Stimulated activated CD8-positive, alpha-beta memory T cell treated with anti-CD3 and anti-CD28 coated beads, Interleukin-15, amount 100 ng/mL, for 48 hours (primary cell): ENCODE measurements at places on chromosomes 2 and 18.

- DNase-seq = no peak
Observed at GRCh38 chr2:16962505-16962904, 296.9 kb upstream of the CYRIA start.

DNA sequence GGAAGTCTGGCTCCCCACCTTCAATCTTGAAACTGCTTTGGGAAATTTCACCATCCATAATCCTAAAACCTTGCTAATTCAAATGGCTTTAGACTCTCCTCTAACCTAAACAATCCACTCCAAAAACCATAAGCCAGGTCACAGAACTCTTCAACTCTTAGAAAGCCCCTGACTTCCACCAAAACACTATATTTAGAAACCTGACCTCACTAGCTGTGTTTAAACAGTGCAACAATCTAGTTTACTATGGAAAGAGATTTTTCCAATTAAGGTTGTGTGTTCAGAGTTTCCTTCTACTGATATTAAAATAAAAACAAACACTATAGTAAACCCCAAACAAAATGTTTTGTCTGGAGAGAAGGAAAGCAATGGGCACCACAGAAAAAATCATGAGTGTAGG lies 308.1 kb downstream of the OSR1 start:
- no peak for DNase-seq

DNA sequence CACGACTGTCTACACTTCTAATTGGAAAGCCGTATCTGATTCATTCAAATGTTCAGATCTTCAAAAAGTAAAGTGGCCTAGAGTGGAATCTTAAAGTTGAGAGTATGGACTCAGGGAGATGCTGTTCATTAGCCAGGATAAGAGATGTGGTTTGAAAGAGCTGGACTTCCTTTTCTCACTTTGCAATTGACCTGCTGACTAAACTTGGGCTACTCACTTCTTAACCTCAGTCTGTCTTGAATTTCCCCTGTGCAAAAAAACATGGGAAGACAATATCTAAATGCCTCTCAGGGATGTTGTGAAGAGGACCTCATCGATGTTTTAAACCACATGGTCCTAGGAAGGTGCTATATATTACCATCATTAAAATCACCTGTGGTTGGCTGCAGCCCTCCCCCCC lies 64.1 kb downstream of the BCL2 start:
- no peak for DNase-seq

- no peak for DNase-seq
Observed at GRCh38 chr2:68516051-68516955, 48.9 kb downstream of the APLF start.

GRCh38 chr2:159903443-159904126 lies 105.6 kb upstream of the CD302 start:
- DNase-seq = no peak

DNA sequence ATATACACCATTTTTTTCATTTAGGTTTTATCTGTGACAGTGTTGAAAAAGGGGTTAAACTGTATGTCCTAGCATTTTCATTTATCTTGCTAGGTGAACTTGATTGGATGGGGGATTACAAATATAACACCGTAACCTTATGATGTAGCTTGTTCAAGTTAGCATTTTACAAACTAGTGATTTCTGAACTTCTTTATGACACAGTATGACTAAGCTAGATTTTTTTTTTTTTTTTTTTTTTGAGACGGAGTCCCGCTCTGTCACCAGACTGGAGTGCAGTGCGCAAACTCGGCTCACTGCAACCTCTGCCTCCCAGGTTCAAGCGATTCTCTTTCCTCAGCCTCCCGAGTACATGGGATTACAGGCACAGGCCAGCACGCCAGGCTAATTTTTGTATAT lies 47.1 kb downstream of the KCMF1 start:
- no peak for DNase-seq

- no peak for DNase-seq
Observed at GRCh38 chr2:170530284-170530745, 184.8 kb upstream of the SP5 start.

DNA sequence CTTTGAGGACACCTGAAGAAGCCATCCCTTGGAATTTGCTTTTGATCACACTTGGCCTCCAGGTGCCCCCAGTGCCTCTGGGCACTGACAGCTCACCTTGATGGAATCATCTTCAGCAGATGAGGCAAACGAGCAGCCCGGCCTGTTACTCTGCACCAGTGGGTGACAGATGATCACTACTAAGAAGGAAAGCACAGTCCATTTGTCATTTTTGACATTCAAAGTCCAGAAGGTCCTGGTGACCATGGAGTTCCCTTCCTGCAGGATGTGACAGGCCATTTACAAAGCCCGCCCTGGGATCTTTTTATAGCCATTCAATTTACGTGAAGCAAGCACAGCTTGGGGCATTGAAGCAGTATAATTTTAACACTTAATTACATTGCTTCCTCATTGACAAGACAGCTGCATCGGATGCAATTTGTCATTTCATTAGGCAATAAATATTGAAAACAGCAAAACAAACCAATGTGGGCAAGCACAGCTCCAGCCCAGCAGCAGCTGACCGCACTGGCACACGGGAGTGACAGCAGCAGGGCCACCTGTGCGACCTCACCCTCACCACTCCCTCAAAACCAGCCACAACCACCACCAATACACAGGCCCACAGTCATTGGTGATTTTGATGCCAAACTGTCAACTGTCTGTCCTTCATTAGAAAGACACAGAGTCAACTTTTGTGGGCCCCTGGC lies 76.0 kb upstream of the SLC66A3 start:
- no peak for DNase-seq

- DNase-seq = no peak
Observed at GRCh38 chr2:135255208-135255607, 203.1 kb downstream of the RAB3GAP1 start.

DNA sequence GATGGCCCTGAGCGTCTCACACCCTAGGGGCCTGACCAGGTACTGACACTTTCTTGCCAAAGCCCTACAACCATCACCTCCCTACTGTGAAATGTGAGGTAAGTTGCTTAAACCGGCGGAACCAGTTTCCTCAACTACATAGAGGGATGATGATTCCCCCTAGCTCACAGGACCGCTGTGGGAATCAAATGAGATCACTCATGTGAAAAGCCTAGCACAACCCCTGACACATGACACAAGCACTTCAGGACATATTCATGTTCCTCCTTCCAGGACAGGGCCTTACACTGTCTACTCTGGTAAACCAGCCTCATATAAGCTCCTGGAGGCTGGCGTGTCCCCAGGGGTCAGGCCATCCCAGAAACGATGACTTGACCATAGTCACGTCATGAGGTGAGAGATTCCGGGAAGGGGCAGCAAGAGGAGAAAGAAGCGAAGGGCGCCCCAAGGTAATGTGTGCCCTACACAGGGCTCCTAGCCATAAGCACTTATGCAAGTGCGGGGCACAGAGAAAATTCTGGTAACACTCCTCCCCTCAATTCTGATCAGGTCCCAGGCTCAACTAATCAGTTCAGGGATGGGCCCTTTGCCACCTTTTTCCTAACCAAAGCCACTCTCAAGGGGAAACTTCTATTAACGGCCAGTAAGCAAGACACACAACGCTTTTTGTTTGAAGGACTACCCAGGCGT lies 49.5 kb downstream of the C2orf42 start:
- peak; percentile 64 for DNase-seq

- no peak for DNase-seq
Observed at GRCh38 chr2:30230497-30231211, 680 bp upstream of the LBH start.

GRCh38 chr2:205323929-205324328 lies 358.4 kb upstream of the NRP2 start:
- DNase-seq = no peak

- DNase-seq = no peak
Observed at GRCh38 chr2:69514406-69514805, 77.2 kb upstream of the NFU1 start.

- no peak for DNase-seq
Observed at GRCh38 chr18:79339094-79339908, 56.4 kb upstream of the NFATC1 start.

- no peak for DNase-seq
Observed at GRCh38 chr18:45571195-45571594, 44.1 kb upstream of the SLC14A2 start.

DNA sequence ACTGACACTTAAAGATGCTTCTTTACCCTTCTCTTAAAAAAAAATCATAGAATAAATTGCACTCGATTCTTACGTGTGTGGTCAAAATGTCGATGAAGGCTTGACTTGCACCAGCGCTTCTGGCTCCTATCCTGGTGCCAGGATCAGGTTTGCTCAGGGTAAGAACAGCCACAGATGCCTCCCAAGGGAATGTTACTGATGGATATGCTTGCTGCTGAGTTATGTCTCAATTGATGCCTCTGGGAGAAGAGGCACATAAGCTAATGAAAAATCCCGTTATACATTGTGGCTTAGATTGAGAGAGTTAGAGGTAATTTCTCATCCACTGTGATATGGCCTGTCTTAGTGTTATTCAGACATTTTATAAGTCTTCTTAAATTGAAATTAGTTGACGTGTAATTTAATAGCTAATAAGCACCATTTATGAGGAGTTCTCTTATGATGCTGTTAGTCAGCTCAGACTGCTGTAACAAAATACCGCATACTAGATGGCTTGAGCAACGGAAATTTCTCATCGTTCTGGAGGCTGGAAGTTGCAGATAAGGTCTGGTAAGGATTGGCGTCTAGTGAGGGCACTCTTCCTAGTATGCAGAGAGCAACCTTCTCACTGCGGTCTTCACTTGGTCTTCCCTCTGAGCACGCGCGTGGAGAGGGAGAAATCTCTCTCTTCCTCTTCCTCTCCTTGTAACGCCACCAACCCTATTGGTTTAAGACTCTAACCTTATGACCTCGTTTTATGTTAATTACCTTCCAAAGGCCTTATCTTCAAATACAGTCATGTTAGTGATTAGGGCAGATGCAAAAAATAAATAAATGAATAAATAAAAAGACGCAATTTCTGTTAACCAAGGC lies 116.6 kb upstream of the NOSTRIN start:
- no peak for DNase-seq

GRCh38 chr2:163836167-163836566 lies 100.4 kb upstream of the FIGN start:
- no peak for DNase-seq

DNA sequence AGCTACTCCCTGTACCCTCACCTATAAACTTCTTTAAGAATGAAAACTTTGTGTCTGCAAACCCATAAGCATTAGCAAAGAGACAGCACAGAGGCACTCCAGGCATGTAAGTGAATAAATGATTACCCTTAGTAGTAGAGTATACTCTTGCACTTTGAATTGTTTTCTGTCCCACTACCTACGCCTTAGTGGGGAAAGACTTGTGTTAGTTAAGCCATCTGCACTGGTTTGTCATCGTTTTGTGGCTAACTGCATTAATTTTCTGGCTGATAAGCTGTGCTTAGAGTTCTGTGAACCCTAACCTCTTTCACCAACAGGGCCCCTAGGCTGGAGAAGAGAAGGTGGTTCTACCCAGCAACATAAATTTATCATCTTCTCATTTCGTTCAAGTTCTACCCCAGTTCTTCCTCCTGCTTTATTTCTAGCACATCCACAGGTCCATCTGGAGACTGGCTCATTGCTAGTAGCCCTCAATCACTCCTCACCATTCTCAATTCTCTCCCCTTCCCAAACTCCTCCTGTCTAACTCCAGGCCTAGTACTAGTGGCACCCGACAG lies 710 bp downstream of the LMAN2L start:
- DNase-seq = no peak

GRCh38 chr18:40676668-40677067 lies 1278.4 kb upstream of the PIK3C3 start:
- DNase-seq = no peak

DNA sequence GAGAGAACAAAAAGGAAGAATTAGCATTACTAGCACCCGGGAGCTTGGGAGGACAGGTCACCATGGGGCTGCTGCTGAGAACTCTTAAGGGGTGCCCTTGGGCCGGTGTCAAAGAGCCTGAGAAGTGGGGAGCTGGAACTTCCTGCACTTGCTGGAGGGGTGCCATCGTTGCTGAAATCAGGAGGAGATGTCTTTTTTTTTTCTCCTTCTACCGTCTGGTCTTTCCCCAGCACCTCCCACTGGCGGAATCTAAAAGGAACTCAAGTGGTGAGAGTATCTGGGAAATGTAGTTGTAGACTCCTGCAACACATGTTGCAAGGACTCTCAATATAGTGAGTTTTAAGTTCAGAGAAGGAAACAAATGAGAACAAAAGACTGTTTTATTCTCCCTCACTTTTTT lies 6.1 kb upstream of the AMMECR1L start:
- DNase-seq = no peak

GRCh38 chr2:63780518-63781155 lies 61.1 kb upstream of the UGP2 start:
- no peak for DNase-seq

DNA sequence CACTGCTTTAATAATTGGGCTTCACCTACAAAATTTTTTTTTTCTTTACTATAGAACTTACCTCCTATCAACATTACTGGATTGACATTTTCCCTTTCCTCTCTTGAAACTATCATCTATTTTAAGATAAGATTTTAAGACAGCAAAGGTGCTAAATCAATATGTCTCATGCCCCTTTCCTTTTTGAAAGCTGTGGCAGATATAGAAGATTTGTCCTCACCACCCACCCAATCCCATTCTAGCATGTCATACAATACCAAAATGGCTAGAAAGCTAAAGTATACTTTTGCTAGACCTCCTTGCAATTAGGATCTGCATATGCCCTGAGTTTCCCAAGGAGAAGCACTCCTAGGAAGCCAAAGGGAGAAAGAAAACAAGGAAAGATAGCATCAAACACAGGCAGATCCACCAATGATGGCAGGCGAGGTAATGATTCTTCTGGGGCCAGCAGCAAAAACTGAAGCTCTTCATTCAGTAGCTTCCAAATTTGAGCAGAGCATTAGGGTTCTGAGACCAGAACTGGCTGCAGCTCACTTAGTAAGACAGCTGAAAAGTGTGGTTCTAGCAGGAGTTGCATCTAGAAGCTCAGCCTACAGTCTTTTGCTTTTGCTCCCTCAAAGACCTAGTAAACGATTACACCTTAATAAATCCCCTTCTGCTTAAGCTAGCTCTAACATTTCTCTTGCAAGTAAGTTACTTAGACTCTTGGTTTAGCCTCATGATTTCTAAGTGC lies 242.1 kb downstream of the ZEB2 start:
- DNase-seq = no peak
